ENCODE measurements at places on chromosomes 13 and 19.

DNA sequence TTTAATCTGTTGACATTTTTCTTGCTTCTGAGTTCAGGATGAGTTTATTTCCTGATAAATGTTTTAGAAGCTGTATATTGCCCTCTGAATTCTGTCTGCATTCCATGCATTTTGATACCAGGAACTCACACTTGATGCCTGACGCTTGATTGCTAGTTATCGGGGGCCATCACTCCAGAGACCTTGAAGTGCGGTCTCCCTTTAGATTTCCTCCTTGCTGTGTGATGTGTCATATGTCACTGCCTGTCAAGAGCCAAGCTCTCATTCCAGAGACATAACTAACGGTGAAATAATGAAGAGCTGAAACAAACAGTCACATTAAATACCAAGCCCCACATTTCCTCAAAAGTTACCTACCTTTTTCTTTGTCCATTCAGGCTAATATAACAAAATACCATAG lies 155.5 kb downstream of the TNFSF13B start:
- no peak for DNase-seq

DNA sequence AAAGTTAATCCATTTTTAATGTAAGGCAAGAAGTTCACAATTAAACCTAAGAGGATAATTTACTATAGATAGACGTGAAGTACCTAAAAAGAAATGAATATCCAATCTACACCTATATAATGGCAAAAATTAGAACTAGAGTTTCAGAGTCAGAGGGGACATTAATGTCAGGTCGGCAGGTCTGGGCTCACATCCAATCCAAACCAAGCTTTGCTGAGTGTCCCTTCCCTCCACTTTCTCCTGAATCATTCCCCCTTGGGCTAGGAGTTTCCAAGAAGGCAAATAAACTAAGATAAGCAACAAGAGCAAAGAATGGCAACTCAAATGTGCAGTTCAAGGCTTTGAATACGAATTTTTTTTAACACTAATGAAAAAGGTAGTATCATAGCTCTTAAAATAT lies 2.9 kb downstream of the FLT3 start:
- DNase-seq = no peak

- no peak for DNase-seq
These were observed 20.6 kb upstream of the UQCRFS1 start for GRCh38 chr19:29233591-29233990.

GRCh38 chr13:49353908-49354307 lies 90.0 kb downstream of the CAB39L start:
- no peak for DNase-seq

DNA sequence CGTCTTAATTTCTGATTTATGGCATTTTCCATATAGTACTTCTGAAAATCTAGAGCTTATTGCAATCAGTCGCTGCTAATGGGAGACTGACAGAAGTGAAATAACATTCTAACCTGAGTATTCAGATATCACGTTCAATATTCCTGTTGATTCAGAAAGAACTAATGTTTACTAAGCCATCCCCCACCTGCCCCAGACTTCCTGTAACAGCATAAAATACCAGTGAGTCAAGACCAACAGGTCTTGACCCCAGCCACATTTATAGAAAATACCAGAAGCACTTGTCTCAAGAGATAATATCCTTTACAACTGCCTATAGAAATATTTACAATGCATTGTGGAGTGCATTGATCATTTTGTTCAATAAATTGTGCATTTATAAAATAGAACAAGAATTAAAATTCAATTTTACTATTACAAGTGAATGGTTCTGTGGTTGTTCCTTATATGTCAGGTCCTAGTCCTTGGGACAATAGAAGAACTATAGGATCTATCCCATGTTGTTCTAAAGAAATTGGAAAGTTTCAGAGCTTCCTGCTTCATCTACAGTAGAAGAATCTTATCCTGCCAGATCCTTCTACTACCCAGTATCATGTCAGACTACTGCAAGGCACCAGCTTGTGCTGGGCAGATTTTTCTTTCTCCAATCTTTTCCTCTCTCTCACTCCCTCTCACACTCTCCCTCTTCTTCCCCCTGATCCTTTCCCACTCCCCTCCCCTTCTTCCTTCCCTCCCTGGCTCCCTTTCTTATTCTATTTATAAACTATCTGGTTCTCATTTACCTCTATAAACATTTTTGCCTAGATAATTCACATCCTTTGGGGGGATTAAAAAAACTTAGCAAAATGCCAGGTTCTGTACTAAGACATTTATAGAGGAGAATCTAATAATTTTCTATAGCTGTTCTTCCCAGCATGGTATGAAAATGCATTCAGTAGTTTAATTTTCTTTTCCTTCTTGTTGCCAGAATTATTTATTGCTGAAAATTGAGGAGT lies 629.9 kb downstream of the DIAPH3 start:
- DNase-seq = no peak

GRCh38 chr13:52845334-52845761 lies 3.1 kb downstream of the PCDH8 start:
- DNase-seq = no peak

DNA sequence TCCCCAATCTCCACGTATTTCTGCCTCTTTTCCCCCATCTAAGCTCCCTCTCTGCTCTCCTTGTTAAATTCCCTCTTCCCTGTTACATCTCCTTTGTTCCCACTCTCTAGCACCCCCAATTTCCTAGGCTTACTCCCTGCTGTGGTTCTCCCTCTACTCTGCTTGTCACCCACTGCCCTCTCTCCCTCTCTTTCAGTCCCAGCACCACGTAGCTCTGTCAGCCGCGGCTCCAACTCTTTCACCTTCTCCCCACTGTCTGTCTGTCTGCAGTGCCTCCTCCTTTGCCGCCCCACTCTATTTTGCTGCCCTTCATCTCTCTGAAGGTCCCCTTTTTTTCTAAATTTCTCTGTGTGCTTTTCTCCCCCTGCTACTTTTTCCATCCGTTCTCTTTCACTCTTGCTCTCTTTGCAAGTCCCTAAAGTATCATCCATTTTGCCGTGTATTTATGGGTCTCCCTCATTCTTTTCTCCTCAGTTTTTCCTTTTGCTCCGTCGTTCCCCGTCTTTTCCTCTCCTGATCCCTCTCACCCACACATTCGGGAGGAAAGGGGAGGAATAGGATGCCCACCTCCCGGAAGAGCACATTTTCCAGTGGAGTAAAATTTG lies 937 bp downstream of the ZNF841 start:
- no peak for DNase-seq

- DNase-seq = no peak
These were observed 168.0 kb downstream of the EFNB2 start for GRCh38 chr13:106367361-106367971.

- no peak for DNase-seq
These were observed 67.5 kb downstream of the CHST8 start for GRCh38 chr19:33689138-33689746.

DNA sequence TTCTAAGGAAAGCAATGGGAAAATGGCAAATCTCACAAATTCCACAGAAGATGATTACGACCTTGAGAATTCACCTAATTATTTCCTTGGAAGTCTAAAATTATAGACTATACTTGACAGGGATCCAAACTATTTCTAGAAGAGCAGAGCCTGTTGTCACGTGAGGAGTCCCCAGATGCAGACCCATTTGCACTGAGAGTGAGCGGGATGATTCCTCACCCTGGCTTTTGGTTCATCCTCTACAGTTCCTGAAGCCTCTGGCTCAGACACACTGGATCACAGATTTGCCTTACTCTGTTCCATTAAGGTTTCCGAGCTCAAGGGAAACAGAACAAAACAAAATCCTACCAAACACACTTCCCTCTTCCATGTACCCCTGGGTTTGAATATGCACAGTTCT lies 23.0 kb upstream of the CYSLTR2 start:
- DNase-seq = no peak

DNA sequence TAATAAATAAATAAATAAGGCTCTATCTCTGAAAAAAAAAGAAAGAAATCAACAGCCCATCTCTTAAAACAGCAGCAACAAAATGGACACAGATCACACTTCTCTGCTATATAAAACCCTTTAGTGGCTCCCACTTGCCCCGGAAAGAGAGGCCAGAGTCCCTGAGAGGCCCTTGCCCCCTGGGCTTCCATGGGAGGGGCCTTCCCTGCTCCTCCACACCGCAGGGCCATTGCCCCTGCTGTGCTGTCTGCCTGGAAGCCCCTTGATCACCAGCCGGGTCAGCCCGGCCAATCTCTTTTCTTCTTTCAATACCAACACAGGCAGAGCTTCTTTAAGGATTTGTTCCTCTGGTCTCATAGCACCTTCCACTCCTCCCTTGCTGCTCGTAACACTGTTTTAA lies 171.1 kb downstream of the URI1 start:
- no peak for DNase-seq

DNA sequence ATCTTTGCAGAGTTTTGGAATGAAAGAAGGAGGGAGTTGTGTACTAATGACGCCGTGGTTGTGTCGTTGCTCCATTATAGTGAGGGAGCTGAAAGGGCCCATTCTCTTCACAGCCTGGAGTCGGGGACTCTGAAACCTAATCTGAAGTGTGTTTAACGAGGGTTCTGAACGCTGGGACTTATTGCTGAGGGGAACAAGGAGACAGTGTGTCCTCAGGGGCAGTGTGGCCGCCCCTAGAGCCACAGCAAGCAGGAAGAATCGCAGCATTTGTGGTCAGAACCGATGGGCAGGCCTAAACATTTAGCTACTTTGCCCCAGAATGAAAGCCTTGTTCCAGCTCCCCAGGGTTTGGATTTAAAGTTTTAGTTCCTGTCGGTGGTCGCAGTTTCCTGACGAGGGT lies 156.4 kb upstream of the RNF113B start:
- no peak for DNase-seq

GRCh38 chr13:69565334-69565733 lies 542.3 kb upstream of the ATXN8OS start:
- DNase-seq = peak; percentile 17

GRCh38 chr13:21389124-21389523 lies 70.0 kb downstream of the ZDHHC20 start:
- DNase-seq = no peak

DNA sequence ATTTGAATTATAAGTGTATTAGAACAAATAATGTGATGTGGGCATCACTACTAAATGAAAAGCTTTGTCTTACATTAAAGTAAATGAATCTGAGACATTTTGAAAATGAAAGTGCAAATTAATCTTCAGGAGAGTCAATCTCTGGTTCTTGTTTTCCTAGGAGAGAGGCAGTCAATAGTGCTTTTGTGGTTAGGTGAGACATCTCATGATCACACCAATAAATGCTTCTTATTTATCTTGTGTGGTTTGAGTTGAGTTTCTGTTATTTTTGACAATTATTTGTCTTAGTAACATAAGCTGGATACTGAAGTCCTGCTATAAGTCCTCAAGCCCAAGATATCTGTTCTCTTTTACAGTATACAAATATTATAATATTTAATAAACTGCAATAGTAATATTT lies 1378.0 kb upstream of the PCDH9 start:
- no peak for DNase-seq

DNA sequence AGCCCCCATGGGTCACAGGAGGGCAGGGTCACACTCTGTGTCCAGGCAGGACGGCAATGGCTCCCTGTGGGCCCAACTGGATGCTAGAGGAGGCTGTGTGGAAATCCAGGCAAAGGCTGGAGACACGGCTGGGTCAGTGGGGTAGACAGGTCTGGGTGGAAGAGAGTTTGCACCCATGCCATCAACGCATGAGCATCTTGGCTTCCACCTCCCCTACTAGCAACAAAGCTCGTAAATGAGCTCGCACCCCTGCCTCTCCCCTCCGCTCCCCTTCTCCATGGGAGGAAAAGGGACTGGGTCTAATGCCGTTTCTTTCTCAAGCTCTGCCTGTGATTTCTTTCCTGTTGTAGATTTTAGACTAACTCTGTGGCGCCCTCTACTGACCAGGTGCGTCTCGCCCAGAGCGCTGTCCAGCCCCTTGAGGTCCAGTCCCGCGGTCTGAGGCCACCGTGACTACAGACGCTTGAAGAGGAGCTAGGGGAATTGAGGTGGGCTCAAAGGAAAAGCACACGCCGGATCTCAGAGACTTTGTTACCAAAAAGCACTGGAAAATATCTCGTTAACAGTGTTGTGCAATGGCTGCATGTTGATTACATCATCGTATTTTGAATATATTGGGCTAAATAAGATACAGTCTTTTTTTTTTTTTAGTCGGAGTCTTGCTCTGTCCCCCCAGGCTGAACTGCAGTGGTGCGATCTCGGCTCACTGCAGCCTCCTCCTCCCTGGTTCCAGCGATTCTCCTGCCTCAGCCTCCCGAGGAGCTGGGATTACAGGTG lies 50.7 kb upstream of the USP29 start:
- DNase-seq = peak; percentile 48

GRCh38 chr13:110624766-110625756 lies 9.7 kb downstream of the NAXD start:
- DNase-seq = no peak

DNA sequence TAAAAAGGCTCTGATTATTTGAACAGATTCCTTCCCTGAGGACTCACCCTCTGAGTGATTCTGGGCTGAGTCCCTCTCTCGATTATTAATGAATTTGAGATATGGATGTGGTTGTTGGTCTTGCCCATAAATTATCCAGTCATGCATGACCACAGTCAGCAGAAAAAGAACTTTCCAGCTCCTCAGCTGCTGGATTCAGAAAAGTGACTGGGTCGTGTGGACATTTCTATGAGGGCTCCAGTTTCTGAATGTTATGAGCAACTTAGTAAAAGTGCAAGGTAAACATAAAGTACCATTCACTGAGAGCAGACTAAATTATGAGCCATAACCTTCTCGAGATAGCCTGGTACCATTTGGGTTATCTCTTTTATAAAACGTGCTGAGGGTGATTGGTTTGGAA lies 100.1 kb upstream of the CLDN10 start:
- DNase-seq = no peak

DNA sequence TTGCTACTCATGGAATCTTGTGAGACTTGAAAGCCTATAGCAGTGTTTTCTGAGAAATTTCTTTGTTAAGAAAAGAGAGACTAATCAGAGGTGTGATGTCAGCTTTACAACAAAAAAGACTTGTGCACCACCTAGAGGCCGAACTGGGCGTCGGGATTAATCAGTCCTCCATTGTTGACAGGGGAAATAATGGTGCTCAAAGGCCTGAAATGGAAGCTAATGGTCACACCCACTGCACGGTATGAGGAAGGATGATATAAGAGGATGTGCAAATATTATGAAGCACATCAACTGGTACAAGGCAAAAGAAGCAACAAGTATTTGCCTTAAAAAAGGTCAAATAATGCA lies 480.2 kb upstream of the MIR17HG start:
- DNase-seq = peak; percentile 60

- DNase-seq = peak; percentile 77
These were observed 1.9 kb upstream of the LINGO3 start for GRCh38 chr19:2309734-2310362.

DNA sequence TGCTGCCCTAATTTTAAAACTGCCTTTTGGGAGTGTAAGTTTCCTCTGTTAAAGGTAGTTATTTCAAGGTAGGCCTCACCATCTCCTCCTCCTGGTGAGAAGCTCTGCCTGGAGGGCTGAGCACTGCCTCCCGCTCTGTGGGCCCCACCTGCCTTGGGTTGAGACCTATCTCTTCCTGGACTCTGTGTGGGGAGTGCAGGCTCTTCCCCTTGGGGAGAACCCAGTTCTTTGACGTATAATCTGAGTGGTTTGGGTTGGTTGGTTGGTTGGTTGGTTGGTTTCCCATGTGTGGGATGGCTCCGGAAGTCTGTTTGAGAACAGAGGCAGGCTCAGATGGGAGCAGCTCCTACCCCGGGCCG lies 39.1 kb downstream of the ACTN4 start:
- DNase-seq = no peak

- no peak for DNase-seq
These were observed 30.8 kb upstream of the NDFIP2 start for GRCh38 chr13:79450110-79450509.

- no peak for DNase-seq
These were observed 13.6 kb downstream of the LCP1 start for GRCh38 chr13:46168341-46168740.

GRCh38 chr13:110443622-110444225 lies 117.8 kb downstream of the RAB20 start:
- DNase-seq = no peak

- DNase-seq = no peak
These were observed 16.7 kb upstream of the POSTN start for GRCh38 chr13:37615276-37615675.

Measured in RPMI8226 (cell line).